Activated T-helper 1 cell treated with anti-CD3 and anti-CD28 coated beads, Interleukin-12 subunit alpha, Interleukin-12 subunit beta, Interleukin-2, Interleukin-4 antibody, amounts not matched to agents 30 ng/mL and 10 ng/mL and 1 ng/mL, durations not matched to agents 14 hours and 24 hours and 36 hours (primary cell): ENCODE measurements at places on chromosomes 5 and 9. TPM values are rescaled to one million over a fixed set of nuclear protein-coding genes. Genes with fewer than 3 reads are reported as not detected.

- H3K27me3 ChIP-seq: peaks cover 17% of the 10 kb centered on the region
- H3K4me3 ChIP-seq: no peak overlapping the region
- H3K27ac ChIP-seq: no peak overlapping the region
- H3K4me1 ChIP-seq: no peaks in the 10 kb centered on the region
- DNase-seq: no peak
These were observed 473.0 kb downstream of the RAB3C start for GRCh38 chr5:59055745-59056448.

DNA sequence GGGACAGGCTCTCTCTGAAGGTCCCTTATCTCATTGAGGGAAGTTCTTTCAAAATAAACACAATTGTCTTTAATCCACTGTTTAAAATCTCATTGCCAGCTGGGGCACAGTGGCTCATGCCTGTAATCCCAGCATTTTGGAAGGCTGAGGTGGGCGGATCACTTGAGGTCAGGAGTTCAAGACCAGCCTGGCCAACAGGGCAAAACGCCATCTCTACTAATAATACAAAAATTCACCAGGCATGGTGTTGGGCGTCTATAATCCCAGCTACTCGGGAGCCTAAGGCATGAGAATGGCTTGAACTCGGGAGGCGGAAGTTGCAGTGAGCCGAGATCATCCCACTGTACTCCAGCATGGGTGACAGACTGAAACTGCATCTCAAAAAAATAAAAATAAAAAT lies 8.3 kb upstream of the NDFIP1 start:
- no peaks in the 10 kb centered on the region for H3K36me3 ChIP-seq
- H3K4me1 ChIP-seq: peaks cover 54% of the 10 kb centered on the region
- H3K27me3 ChIP-seq: no peaks in the 10 kb centered on the region
- no peak for DNase-seq
- H3K4me3 ChIP-seq: no peak overlapping the region

- no peak overlapping the region for H3K4me3 ChIP-seq
- H3K4me1 ChIP-seq: no peaks in the 10 kb centered on the region
- no peaks in the 10 kb centered on the region for H3K36me3 ChIP-seq
These were observed 327.8 kb downstream of the ENC1 start for GRCh38 chr5:74312746-74313145.

The UAP1L1 gene
- total RNA-seq: 13.9 and 14.9 TPM in 2 replicates

The PTPRD gene
- 0.05 TPM in 2 replicates for total RNA-seq

The CEL gene
- total RNA-seq: 1.8 and 2.0 TPM in 2 replicates

The IFNA13 gene
- not detected in 2 replicates for total RNA-seq

DNA sequence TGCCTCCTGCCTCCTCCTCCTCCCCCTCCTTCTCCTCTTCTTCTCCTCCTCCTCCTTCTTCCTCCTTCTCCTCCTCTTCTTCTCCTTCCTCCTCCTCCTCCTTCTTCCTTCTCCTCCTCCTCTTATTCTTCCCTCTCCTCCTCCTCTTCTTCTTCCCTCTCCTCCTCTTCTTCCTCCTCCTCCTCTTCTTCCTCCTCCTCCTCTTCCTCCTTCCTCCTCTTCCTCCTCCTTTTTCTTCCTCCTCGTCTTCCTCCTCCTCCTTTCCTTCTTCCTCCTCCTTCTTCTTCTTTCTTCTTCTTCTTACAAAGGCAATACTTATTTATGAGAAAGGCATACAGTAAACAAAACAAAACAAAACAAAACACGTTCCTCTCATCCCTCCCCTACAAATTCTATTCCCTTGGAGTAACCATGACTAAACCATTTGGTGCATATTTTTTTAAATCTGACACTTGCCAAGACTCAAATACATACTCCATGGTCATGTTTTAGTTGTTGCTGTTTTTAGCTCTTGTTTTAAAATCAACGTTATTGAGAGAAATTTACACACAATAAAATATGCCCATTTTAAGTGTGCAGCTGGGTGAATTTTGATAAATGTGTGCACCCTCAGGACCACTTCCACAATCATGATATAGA lies 135.6 kb downstream of the FOXD1 start:
- DNase-seq: no peak
- H3K4me1 ChIP-seq: no peaks in the 10 kb centered on the region
- peaks cover 54% of the 10 kb centered on the region for H3K27me3 ChIP-seq

DNA sequence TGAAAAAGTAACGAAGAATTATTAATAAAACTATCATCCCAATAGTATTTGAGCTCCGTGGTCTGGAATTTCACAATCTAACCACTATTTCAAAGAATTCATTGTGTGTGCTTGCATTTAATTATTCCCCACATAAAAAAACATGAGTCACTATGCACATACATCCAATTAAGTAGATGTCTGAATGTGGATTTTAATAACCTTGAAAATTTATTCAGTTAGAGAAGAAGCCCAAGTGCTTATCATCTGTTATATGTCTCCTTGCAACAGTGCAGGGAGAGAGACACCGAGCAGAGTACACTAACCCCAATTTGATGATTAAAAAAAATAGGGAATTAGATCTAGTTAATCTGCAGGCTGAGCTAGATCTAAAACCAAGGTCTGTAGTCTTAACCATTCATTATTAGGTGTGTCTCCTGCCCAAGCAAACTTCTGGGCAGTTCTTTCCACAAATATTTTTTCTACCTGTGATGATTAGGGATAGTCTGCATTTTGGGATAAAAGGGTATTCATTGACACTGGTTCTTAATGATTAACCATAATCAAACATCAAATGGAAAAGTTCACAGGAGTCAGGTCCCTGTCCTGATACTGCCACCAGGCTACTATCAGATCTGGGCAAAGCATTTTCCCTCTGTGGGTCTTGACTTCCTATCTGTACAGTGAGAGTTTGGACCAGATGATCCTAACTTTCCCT lies 164.2 kb downstream of the GRIA1 start:
- no peak overlapping the region for H3K4me3 ChIP-seq
- DNase-seq: no peak
- H3K4me1 ChIP-seq: no peaks in the 10 kb centered on the region
- H3K27ac ChIP-seq: no peak overlapping the region
- no peaks in the 10 kb centered on the region for H3K27me3 ChIP-seq

The MARCHF3 gene
- total RNA-seq: 5.2 and 5.9 TPM in 2 replicates

DNA sequence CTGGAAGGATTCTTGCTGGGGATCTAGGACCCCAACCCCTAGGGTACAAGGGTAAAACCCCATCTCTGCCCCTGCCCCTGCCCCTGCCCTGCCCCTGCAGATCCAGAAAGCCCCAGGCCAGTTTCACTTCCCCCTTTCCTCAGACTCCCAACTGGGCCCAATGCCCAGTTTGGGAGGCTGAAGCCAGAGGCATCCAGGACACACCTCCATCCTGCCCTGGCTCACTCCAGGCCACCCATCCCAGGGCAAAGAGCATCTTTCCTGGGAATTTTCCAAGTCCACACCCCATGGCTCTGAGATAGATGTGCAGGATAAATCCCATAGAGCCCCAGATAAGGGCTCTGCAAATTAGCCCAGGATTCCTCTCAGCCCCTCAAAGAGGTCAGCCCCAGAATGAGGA lies 17.4 kb downstream of the CNTFR start:
- no peak overlapping the region for H3K4me3 ChIP-seq
- H3K4me1 ChIP-seq: no peaks in the 10 kb centered on the region
- no peak for DNase-seq
- no peaks in the 10 kb centered on the region for H3K36me3 ChIP-seq

DNA sequence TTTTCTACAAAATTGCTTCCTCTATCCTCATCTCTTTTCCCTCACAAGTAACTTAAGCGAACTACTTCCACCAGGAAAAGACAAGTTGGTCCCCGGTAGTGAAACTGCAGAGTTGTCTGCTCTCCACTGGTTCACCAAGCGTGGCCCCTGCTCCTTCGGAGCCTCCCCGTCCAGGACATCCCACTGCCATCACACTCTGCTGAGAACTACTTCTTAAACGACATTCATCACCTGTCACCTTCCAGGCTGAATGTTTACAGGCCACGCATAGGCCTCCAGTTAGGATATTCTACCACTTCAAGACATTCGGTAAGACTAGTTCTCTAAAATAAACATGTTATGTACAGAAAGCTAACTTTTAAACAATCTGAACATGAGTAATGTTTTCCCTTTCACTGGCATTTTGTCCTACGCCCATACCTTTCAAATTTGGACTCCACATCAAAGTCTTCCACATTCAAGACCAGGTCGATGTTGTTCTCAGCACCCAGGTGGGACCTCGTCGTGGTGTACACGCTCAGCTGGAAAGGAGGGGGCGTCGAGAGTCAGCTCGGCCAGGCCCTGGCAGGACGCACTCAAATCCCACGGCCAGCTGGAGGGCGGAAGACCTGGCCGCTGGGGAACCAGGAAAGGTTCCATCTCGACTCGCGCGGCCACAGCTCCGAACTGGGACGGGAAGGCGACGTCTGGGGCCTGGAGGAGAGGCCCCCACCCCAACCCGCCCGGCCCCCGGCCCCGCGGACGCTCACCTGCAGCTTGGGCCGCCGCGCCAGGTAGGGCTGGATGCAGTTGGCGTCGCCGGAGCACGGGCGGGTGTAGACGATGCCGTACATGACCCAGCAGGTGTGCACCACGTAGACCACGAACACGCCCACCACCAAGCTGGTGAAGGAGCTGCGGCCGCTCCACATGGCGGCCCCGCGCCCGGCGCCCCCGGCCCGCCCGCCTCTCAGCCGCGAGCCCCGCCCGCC lies 683 bp downstream of the CLPTM1L start:
- H3K36me3 ChIP-seq: peaks cover 27% of the 10 kb centered on the region
- peak; percentile 12 for DNase-seq
- peak overlapping the region; percentile 90 for H3K4me3 ChIP-seq
- H3K27me3 ChIP-seq: no peaks in the 10 kb centered on the region
- peaks cover 29% of the 10 kb centered on the region for H3K4me1 ChIP-seq

The SPINK4 gene
- not detected in 2 replicates for total RNA-seq

- H3K36me3 ChIP-seq: peaks cover 63% of the 10 kb centered on the region
- peaks cover 78% of the 10 kb centered on the region for H3K4me1 ChIP-seq
- DNase-seq: no peak
- peak overlapping the region; percentile 91 for H3K27ac ChIP-seq
These were observed 1.5 kb downstream of the TNFAIP8 start for GRCh38 chr5:119357270-119357669.

The CMYA5 gene
- 0.10 and 0.15 TPM in 2 replicates for total RNA-seq

GRCh38 chr5:131277875-131278740 lies 14.3 kb downstream of the CDC42SE2 start:
- H3K27ac ChIP-seq: peak overlapping the region; percentile 80
- peaks cover 25% of the 10 kb centered on the region for H3K36me3 ChIP-seq
- peaks cover 83% of the 10 kb centered on the region for H3K4me1 ChIP-seq

The SPINK6 gene
- total RNA-seq: not detected in 2 replicates

The ANKRD34B gene
- total RNA-seq: not detected in 2 replicates

The NME5 gene
- not detected in 2 replicates for total RNA-seq

- no peaks in the 10 kb centered on the region for H3K36me3 ChIP-seq
- DNase-seq: no peak
- H3K27me3 ChIP-seq: peaks cover 3% of the 10 kb centered on the region
- no peak overlapping the region for H3K4me3 ChIP-seq
These were observed 118.1 kb downstream of the ADAMTS2 start for GRCh38 chr5:179227229-179227579.

GRCh38 chr5:132504746-132505145 lies 14.2 kb upstream of the IRF1 start:
- DNase-seq: no peak
- peaks cover 4% of the 10 kb centered on the region for H3K36me3 ChIP-seq
- H3K4me3 ChIP-seq: no peak overlapping the region
- peaks cover 58% of the 10 kb centered on the region for H3K4me1 ChIP-seq
- no peak overlapping the region for H3K27ac ChIP-seq

The PLGRKT gene
- total RNA-seq: 43.8 and 44.8 TPM in 2 replicates

GRCh38 chr9:98656511-98656910 lies 52.2 kb downstream of the GABBR2 start:
- H3K4me1 ChIP-seq: no peaks in the 10 kb centered on the region
- no peaks in the 10 kb centered on the region for H3K36me3 ChIP-seq
- H3K4me3 ChIP-seq: no peak overlapping the region
- peaks cover 5% of the 10 kb centered on the region for H3K27me3 ChIP-seq
- DNase-seq: no peak
- no peak overlapping the region for H3K27ac ChIP-seq

GRCh38 chr9:129988607-129989361 lies 54.2 kb downstream of the FNBP1 start:
- peak overlapping the region; percentile 8 for H3K4me3 ChIP-seq
- no peaks in the 10 kb centered on the region for H3K27me3 ChIP-seq
- peak overlapping the region; percentile 88 for H3K27ac ChIP-seq
- no peak for DNase-seq
- peaks cover 55% of the 10 kb centered on the region for H3K4me1 ChIP-seq

DNA sequence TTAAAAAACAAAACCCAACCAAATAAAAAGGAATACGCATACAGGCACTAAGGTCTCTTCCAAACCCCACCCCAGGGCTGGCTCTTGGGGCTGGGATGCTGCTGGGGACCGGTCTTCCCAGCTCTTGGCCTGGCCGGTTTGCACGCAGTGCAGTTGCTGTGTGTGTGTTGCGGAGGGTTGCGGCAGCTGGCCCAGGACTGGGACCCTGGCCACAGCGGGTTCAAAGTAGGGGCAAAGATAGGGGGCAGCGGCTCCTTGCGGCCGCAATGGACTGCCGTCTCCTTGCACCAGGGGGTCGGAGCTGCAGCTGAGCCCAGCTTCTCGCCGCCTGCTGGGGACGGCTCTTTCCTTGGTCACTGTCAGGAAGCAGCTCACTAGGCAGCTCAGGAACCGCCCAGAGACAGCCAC lies 5.0 kb downstream of the DMRT3 start:
- H3K36me3 ChIP-seq: no peaks in the 10 kb centered on the region
- peaks cover 79% of the 10 kb centered on the region for H3K27me3 ChIP-seq
- H3K27ac ChIP-seq: no peak overlapping the region
- no peaks in the 10 kb centered on the region for H3K4me1 ChIP-seq

The TTC39B gene
- 23.8 and 26.1 TPM in 2 replicates for total RNA-seq

DNA sequence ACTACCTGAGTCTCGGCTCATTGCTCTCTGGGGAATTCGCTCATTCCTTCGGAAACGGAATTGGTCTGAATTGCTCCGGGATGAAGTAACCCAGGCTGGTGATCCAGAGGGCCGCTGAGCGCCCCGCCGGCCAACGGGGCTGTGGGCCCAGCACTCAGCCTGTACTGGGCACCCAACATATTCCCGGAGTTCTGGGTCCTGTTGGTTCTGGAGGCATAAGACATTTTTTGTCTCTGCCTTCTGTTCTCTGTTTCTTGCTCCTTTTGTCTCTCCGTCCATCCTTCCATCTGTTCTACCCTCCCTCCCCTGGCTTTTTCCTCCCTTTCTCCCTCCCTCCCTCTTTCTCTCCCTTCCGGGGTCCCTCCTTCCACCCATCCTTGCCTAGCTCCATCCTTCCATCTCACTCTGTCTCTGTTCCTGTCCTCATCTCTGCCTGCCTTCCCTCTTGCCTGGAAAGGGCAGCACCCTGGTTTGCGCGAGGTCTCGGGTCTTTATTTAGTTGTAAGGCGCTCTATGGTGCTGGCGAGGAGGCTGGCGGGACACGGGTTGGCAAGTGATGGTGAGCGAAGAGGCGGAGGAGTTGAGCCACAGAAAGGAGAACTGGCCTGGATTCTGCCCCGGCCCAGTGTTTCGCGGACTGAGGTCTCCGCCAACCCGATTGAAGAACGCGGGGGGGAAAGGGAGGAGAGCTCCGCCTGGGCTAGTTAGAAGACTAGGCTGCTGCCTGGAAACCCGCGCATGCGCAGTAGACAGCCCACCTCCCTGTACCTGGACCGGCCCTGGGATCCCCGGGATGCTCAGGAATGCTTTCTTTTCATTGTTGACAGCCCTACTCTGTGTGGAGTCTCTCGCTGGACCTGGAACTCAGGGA lies 1468.0 kb downstream of the FOXD4L5 start:
- peak overlapping the region; percentile 85 for H3K4me3 ChIP-seq
- peaks cover 4% of the 10 kb centered on the region for H3K36me3 ChIP-seq
- peaks cover 19% of the 10 kb centered on the region for H3K4me1 ChIP-seq
- H3K27ac ChIP-seq: peak overlapping the region; percentile 64

The PCDHA12 gene
- not detected in 2 replicates for total RNA-seq
